ENCODE measurements at places on chromosomes 1 and 21. TPM values are rescaled to one million over a fixed set of nuclear protein-coding genes. Genes with fewer than 3 reads are reported as not detected.

DNA sequence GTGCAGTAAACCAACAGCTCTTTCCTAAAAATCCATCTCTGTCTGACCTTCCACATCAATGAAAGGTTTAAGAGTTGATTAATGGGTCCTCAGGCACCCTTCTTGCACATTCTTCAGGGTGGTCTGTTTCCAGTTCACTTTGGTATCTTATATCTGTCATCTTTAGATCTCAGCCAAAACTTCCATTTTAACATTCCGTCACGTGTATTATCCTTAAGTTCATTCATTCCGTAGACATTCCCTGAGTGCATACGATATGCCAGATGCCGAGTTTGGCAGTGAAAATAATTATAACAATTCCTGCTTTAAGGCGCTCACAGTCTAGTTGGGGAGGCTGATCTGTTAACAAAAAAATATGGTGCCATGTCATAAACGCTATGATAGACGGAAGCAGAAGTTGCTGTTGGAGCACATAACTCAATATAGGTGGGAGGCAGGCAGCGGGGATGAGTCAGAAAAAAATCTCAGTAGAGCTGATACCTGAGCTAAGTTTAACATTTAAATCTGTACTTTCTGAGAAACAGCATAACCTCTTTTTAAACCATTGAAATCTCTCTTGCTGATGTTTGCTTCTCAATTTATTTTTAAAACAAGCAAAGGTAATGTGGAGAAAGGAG is 59.6 kb upstream of the HOOK1 start:
- no peak for DNase-seq

DNA sequence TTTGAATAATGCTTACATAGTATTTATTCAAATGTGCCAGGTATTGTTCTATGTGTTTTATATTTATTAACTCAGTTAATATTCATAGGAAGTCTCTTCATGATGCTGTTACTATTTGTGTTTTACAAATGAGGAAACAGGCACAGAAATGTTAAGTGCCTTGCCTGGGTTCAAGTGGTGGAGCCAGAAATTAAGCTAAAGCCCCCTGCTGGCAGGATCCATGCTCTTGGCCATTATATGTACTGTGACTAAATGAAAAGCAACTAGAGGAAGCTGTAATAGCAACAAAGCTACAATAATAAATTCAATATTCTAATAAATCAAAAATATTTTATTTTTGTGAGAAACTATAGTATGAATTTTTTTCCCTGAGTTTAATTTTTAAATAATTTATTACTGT is 30.0 kb downstream of the IARS2 start:
- DNase-seq, result no peak

GRCh38 chr1:18475234-18475905 is 5.4 kb upstream of the KLHDC7A start:
- DNase-seq, result no peak

DNA sequence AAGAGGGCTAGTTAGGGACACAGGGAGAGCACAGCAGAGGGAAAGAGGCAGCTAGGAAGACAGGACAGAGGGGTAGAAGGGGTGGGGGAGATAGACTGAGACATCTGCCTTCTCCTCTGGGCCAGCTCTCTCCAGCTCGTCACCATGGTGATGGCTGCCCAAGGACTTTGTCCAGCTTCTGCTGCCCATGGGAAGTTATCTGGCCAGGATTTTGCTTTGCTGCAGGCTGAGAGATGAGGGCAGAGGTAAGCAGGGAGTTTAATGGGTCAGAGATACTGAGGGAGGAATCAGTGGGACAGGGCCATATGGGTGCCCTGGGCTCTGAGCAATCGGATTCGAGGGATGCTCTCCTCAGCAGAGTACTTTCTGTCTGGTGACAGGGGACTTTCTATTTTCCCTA is 34.5 kb upstream of the GPR37L1 start:
- DNase-seq, result no peak

- DNase-seq, result no peak
These were observed 52.2 kb downstream of the XCL2 start for GRCh38 chr1:168491527-168492164.

DNA sequence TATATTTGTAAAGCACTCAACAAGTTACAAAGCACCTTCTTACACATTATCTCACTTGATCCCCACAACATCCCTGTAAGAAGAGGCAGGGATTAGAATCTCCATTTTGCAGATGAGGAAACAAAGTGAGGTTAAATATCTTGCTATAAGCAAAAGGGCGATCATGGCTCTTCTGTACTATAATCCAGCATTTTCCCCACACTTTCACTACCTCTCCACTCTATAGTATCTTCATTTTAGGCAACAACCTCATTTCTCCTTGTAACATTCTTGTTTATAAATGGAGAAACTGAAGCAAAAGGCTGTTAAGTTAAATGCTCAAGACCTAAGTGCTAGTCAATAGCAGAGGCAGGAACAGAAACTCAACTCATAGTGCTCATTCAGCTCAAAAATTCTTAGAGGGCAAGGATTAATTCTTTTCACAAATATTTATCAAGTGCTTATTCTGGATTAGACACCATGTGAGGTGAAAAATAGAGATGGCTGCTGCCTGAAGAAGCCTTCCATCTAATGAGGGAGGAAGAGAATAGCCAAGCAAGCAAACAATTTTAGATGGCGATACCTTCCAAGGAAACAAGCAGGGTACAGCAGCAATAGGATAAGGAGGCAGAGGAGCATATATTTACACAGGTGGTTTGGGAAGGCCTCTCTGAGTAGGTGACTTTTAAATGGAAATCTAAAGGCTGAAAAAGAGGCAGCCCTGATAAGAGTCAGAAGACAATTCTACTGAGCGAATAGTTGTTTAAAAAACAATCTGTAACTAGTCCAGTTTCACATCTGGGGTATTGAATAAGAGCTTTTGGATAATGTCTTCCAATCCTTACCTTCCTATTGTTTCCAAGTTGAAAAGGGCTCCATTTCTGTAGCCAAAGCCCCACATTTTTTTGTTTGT is 3.5 kb downstream of the ERRFI1 start:
- DNase-seq, result no peak

DNA sequence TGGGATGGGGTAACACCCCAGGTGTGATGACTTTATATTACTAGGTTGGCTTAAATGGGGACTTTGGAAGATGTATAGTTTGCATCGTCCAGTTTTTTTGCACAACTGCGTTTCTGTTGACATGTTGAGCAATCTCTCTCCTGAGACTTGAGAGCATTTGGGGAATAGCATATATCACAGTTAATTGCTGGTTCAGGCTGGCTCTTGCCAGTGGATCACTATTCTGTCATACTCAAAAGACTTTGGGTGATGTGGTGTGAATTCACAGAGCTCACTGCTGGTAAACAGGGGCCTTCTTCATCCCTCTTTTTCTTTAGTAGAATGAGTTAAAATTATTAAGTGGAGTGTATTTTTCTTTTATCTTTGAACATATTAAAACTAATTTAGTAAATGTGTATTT is 44.3 kb downstream of the LHX9 start:
- DNase-seq, result no peak

DNA sequence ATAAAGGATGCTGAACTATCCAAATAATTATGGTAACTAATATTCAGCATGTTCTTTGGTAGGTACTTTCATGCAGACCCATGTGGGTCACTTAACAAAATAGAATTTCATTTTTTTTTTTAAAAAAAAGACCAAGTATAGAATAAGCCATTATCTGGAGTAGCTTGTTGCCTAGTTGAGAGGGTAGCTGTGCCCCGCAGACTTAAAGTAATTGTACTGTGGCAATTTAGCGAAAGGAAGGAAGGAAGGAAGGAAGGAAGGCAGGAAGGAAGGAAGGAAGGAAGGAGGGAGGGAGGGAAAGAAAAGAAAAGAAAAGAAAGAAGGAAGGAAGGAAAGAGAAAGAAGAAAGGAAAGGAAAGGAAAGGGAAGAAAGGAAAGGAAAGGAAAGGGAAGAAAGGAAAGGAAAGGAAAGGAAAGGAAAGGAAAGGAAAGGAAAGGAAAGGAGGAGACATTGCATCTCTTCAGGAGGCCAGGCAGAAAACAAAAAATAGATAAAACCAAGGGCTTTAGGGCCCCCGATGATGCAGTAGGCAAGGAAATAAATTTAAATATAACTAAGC is 35.3 kb upstream of the C1orf21 start:
- DNase-seq, result no peak

DNA sequence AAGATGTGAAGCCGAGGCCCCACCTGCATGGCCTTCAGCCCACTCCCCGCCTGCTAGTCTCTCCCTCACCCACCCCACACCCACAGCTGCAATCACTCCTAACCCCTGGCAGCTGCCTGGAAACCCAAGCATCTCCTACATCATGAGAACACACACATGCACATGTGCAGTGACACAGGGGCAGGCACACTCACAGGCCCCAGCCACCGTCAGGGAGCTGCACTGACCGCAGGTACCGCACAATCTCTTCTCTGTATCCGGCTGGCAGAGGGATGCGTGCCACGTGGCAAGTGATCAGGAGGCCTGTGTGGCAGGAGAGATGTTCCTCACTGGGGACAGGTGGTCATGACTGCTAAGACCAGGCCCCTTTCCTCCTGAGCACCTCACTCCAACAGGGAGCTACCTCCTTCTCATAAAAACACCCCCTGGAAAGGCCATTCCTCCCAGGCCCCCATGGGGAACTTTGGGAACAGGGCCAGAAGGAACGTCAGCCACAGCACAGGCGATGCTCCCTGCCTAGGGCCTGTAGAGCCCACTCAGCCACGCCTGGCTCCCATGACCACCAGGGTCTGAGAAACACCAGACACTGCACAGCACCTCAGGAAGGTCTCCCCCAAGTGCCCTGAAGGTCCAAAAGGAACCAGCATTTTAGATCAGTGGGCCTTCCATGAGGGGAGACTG is 6.0 kb downstream of the LSS start:
- DNase-seq, result no peak

DNA sequence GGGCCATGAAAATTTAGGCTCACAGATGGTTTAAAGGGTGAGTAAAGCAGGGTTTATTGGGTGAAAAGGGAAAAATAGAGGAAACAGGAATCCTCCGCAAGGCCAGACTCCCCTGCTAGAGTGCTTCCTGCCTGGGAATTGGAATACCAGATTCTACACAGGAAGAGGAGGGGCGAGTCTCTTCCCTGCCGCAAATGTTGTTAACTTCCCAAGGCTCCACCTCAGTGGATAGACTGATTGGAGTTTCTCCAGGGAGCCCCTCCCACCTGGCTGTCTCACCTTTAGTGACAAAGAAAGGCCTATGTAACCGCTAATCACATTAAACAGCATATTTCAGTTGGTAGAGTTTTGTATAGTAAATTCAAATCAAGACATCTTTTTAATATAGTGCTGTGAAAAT is 1450.1 kb downstream of the KCNT2 start:
- no peak for DNase-seq

GRCh38 chr1:85135392-85135798 is 65.4 kb downstream of the SYDE2 start:
- DNase-seq, result no peak

DNA sequence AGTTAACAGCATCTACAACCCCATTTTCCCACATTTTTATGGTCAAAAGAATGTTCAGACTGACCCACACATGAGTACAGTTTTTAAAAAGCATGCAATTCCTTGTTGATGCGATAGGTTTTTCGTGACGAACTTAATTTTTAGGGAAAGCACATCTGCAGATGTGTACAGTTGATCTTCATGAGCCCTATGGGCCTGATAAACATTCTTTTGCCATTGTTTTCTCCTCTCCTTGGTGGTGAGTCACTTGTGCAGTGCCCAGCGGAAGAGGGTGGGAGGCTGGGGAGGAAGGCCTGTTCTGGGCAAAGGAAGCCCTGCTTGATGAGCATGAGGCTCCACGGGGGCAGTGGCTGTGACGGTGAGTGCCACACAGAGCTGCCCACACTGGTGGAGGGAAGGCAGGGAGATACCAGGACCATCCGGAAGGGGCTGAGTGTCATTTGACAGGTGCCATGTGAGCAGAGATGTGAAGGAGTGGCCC is 5.3 kb downstream of the ARF1 start:
- no peak for DNase-seq

- DNase-seq, result no peak
These were observed 32.8 kb upstream of the BACH1 start for GRCh38 chr21:29265690-29266479.

DNA sequence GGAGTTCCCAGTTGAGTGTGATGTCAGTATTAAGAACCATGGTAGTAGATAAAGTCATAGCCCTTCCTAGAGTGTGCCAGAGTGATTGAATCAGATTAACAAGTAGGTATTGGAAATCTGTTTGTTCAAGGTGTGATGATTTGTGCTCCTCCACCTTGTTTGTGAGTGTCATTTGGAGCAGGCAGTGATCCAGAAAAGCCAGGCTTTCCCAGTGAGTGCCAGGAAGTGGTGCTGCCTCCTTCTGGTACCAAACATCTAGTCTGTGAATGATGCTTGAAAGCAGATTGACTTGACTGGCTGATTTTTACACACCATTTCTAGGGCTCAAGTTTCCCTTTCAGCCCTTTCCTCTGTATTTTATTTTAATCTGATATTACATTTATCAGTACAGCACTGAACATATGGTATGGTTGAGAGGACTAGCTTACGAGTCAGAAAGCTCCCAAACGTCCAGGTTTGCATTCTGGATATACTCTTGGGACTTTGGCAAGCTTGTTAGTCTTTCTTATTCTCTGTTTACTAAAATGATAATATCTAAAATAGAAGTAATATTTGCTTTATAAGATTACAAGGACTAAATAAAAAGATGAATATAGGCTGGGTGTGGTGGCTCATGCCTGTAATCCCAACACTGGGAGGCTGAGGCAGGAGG is 100.7 kb downstream of the PATJ start:
- no peak for DNase-seq

- no peak for DNase-seq
These were observed 164.2 kb downstream of the CACNA1E start for GRCh38 chr1:181647314-181648035.

GRCh38 chr1:9449976-9450696 is 89.1 kb upstream of the SLC25A33 start:
- DNase-seq, result no peak

DNA sequence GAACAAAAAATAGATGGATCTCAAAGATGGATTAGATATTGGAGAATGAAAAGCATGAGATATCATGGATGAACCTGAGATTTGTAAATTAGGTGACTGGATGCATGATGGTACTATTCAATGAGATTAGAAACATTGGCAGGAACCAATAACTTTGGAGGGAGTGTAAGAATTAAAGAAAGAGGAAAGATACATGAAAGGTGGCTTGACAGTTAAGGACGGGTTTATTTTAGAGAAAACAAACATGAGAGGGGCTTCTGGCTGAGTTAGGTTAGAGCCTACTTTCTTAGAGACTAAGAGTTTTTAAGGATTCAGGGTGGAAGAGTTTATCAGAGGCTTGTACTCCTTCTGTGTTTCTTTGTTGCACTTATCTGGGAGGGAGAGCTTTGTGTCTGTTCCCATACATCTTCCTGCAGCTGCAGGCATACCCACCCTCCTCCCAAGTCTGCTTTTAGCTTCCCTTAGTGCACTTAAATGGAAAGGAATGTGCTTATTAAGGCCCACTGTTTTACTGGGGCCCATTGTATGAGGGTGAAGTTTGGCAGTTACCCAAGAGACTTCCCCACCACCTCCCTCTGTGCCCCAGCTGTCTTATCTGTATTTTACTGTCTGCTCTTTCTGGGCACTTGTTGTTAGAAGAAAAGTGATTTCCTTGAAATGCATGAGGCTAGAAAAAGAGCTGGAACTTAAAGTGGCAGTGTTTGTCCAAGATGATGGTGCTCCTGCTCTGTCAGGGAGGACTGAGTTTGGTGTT is 26.1 kb upstream of the CR2 start:
- no peak for DNase-seq

GRCh38 chr1:88980870-88981269 is 11.6 kb downstream of the KYAT3 start:
- no peak for DNase-seq

GRCh38 chr21:39373634-39374033 is 24.7 kb upstream of the HMGN1 start:
- DNase-seq, result peak; percentile 12

- DNase-seq, result no peak
These were observed 18.7 kb downstream of the PRKCZ start for GRCh38 chr1:2068951-2069350.

Gene SLC9C2
- not detected for total RNA-seq

Gene CRYAA
- not detected for total RNA-seq

Gene RPTN
- not detected for total RNA-seq

Gene KLF17
- not detected for total RNA-seq

All from naive thymus-derived CD4-positive, alpha-beta T cell (primary cell).